ENCODE measurements at places on chromosomes 6 and 20.

- peak; percentile 49 for DNase-seq
Measured at GRCh38 chr6:29759457-29759856, 36.2 kb downstream of the HLA-F start.

- DNase-seq, result no peak
Measured at GRCh38 chr6:92428448-92428847, 990.9 kb downstream of the EPHA7 start.

GRCh38 chr6:39471954-39472659 lies 149.6 kb upstream of the KCNK16 start:
- no peak for DNase-seq

DNA sequence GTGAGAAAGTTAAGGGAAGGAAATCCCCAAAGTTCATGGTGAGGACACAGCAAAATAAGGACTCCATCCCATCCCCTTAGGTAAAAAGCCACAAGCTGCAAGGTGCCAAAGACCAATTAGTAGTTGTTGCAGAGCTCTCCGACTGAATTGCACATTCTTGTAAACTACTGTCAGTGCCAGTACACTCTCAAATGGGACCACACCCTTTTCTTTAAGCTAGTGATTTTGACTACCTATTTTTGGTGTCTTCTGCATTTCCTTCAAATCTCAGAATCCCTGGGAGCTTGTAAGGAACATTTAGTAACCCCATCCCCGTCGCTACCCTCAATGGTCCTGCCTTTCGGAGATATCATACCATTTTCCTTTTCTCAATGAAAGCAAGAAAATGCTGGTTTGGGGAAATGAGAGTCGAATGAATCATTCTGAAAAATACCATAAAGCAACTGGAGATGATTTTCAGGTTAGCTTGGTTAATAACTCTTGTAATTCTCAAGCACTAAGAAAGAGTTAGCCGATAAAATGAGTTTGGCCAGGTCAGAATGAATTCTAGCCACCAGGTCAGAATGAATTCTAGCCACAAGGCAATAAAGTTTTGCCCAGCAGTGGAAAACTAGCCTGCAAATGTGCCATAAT lies 5.2 kb upstream of the HMGN3 start:
- no peak for DNase-seq

- DNase-seq, result no peak
Measured at GRCh38 chr6:52667572-52667971, 3.3 kb upstream of the TMEM14A start.

- no peak for DNase-seq
Measured at GRCh38 chr6:160044687-160045086, 75.8 kb downstream of the IGF2R start.

DNA sequence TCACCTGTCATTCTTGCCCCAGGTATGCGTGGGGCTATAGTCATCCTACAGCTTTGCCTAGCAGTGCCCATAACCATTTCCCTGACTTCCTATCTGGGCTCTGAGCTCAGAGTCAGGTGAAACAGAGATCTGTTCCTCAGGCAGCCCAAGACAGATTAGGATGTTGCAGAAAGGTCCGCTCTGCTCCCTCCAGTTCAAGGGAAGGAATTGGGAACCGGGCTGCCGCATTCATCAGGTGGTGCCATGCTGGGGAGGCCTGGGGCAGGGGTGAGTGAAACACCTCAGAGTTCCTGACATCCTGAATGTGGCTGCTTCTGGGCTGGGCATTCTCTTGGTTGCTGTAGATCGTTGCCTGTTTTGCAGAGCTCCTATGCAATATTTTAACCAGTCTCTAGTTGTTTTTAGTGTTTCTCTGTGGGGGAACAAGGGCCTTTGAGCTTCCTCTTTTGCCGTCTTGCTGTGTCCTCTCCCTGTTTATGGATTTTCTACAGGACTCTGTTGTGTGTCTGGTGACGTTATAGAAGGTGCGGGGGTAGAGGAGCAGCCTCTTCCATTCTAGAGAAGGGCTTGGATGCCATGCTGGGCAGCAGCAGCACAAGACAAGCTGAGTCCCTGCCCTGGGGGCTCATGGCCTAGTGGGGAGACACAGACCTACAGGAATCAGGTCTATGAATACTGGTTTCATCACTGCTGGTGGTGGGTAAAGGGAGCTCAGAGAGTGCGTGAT lies 9.2 kb downstream of the ENTPD6 start:
- DNase-seq, result peak; percentile 41

- peak; percentile 29 for DNase-seq
Measured at GRCh38 chr20:25532971-25533391, 52.4 kb downstream of the NINL start.

- DNase-seq, result no peak
Measured at GRCh38 chr6:33958526-33959328, 154.9 kb upstream of the MLN start.

- no peak for DNase-seq
Measured at GRCh38 chr6:52500238-52501129, 76.4 kb downstream of the TRAM2 start.

DNA sequence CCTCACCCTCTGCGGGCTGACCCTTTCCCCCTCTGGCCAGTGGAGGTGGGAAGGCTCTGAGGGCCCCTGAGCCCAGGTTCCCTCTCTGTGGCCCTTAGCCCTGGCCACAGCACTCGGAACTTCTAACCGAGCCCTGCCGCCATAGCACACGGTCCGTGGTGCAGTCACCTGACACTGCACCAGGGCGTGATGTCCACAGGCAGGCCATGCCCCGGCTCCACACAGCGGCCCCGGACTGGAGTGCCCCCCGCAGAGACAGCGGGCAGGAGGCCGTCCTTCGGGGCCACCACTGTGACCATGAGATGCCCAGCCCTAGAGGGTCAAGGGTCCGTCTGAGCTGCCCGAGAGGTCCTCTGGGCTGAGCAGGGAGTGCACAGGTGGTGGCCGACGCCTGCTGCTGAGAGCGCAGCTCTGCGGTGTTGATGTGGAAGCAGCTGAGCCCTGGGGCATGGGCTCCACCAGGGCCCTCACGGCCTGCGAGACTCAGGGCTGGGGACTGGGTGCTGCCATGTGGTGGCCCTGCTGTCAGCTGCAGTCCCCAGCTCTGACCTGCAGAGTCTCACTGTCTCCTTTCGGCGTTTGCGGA lies 11.2 kb upstream of the BHLHE23 start:
- no peak for DNase-seq

DNA sequence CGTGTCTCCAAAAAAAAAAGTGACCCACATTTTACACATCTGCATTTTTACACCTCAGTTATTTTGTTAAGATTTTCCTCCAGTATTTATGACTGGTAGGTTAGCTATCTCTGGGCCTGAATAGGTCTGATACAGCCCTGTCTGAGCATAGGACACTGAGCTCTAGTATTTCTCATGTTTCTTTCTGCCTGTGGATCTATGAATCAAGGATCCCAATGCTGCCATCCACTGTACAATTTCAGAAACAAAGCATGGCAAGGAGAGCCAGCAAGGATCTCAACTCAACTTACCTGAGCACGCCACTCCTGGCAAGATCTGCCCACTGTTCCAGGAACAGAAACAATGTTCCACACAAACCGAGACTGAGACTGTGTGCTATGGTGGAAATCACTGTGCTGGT lies 36.4 kb upstream of the ENPP5 start:
- no peak for DNase-seq

GRCh38 chr20:24873025-24873620 lies 75.9 kb upstream of the CST7 start:
- DNase-seq, result no peak

DNA sequence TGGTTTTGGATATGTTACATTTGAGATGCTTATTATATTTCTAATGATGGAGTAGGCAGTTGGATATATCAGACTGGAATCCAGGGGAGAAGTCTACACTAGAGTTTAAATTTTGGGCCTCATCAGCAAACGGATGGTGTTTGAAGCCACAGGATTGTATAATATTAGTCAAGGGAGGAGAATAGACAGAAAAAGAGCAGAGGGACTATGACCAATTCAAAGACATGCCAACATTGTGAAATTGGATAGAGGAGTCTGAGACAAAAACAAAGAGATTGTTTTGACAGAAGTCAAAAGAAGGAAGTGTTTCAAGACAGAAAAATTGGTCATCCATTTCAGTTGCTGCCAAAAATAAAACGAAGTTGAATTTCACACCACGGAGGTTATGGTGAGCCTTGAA lies 66.5 kb downstream of the NOX3 start:
- no peak for DNase-seq

GRCh38 chr6:83574783-83575182 lies 62.4 kb downstream of the PRSS35 start:
- no peak for DNase-seq

DNA sequence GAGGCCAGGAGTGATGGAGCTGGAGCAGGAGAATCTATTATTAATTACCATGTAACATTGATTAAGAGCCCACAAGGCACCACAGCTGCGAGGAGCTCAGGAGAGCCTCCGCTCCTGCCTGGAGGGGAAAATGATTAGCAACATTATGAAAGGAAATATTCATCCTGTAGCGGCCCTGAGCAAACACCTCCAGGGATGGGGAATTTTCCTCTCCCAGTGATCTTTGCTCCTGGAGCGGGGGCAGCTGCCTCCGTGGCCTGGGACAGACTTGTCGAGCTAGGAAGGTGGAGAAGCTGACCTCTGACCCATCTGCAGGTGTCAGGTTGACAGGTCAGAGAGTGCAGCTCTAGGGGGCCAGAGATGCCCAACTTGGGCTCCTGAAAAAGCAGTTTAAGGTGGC lies 40.1 kb upstream of the SIRPA start:
- no peak for DNase-seq

GRCh38 chr6:4607793-4608192 lies 168.4 kb upstream of the CDYL start:
- DNase-seq, result no peak

- no peak for DNase-seq
Measured at GRCh38 chr20:23646106-23646873, 8.5 kb upstream of the CST3 start.

GRCh38 chr20:47221036-47221625 lies 135.4 kb downstream of the ZMYND8 start:
- DNase-seq, result no peak

GRCh38 chr20:12837646-12838045 lies 171.1 kb upstream of the SPTLC3 start:
- DNase-seq, result no peak

DNA sequence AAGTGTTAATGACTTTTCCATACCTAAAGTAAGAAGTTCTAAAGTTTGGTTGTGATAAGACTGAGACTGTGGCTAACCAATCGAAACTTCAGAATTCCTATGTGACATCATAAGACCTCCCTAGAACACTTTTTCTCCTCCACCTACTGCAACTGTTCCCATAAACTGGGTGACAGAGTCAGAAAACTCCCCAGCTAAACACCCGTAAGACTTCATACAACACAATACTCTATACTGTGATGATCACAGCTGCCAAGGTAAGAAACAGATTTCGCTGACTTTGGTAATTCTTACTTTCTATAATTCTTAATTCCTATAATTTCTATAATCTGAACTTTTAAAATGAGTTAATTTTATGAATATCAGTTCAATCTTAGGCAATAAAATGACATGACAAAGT lies at the start of gene PLN:
PLN (plus strand) TSS at position 161 of the 400 bp plus-strand sequence. CDS start 10,626 bp downstream, outside the sequence.
- DNase-seq, result no peak

GRCh38 chr6:74891349-74891831 lies 314.5 kb downstream of the COL12A1 start:
- DNase-seq, result no peak

- DNase-seq, result no peak
Measured at GRCh38 chr20:9078826-9079731, 10.2 kb downstream of the PLCB4 start.

- DNase-seq, result no peak
Measured at GRCh38 chr20:42461965-42462593, 727.6 kb downstream of the PTPRT start.

DNA sequence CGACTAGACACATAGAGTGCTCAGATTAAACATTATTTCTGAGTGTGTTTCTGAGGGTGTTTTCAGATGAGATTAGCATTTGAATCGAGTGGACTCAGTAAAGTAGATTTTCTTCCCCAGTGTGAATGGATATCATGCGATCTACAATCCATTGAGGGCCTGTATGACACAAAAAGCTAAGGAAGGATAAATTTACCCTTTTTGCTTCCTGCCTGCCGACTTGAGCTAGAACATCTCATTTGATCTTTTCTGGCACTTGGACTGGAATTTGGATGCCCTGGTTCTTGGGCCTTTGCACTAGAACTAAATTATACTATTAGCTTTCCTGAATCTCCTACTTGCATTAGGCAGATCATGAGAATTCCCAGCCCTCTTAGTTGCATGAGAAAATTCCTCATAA lies 675.8 kb downstream of the DOK5 start:
- DNase-seq, result no peak

- peak; percentile 59 for DNase-seq
Measured at GRCh38 chr6:29510202-29510601, 22.4 kb upstream of the MAS1L start.

DNA sequence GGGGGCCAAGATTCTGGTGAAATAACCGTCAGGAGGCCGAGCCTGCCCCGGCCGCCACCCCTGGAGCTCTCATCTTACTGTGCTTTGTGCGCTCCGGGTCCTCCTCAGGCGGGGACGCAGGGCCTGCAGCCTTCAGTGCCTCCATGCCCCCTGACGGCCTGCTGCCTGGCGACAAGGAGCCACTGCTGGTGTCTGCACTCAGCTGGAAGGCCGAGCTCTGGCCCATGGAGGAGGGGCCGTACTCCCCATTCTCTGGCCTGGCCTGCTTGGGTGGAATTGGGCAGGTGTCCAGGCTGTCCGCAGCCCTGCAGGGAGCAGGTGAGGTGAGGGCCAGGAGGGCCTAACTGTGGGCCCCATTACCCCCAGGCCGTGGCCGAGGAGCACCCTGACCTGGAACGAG lies 5.3 kb downstream of the ZNF512B start:
- DNase-seq, result no peak

GRCh38 chr6:1960486-1961142 lies 284.8 kb downstream of the GMDS start:
- no peak for DNase-seq

- no peak for DNase-seq
Measured at GRCh38 chr6:6058054-6058444, 51.3 kb upstream of the NRN1 start.

All from islet precursor cell (in vitro differentiated cells).